ENCODE measurements at places on chromosomes 4 and X.

- no peak for DNase-seq
These were observed 136.3 kb downstream of the TSPAN5 start for GRCh38 chr4:98522062-98522461.

DNA sequence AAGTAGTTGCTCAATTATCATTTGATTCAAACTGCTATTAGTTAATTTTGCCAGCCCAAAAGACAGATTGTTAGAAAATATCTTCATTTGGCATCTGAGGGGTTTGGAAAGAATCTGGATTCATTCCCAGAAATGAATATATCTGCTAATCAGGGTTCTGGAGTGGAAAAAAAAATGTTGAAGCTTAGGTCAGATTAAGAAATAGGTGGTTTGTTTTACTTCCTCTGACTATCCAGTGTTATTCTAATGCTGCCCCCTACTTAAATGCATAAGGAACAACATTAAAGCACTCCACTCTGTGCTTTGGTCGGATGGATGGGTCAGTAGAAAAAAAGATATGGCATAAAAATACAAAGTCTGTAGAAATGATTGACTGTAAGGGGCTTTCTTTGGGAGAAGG is 89.0 kb downstream of the LUZP4 start:
- no peak for DNase-seq

DNA sequence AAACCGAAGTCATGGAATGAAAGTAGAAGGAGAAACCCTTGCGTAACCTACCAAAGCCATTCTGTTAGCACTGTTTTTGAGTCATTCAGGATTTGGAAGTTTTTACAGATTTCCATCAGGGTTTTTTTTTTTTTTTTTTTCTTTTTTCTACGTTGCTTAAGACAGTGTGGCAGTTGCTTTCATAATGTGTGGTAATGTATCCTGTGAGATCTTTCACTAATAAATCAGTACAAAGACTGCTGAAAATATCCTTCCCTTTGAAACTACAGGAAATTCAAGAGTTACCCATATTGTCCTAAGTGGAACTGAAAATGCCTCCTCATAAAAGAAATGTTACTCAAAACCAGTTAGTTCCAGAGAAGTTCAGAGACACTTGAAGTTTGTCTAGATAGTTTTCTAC is 137.8 kb downstream of the RAPGEF2 start:
- no peak for DNase-seq

GRCh38 chr4:146643812-146644401 is 5.2 kb downstream of the POU4F2 start:
- no peak for DNase-seq

DNA sequence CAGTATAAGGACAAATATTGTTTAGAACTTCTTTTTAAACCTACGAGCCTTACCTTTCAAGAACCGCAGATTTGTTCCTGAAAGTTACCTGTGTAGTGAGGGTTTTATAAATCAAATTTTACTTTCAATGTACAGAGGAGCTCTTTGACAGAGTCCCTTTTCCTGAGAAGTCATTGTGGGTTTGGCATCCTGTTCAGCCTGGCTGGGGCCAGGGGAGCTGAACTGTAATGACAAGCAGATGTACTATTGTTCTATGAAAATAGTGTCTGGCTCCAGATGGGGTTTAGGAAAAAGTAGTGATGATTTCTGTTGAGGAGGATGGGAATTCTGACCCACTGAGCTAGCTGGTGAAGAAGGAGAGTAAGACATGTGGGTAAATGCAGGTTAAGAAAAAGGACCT is 196.2 kb upstream of the PGRMC2 start:
- DNase-seq, result no peak

- no peak for DNase-seq
These were observed 46.5 kb downstream of the NEIL3 start for GRCh38 chr4:177356206-177356605.

DNA sequence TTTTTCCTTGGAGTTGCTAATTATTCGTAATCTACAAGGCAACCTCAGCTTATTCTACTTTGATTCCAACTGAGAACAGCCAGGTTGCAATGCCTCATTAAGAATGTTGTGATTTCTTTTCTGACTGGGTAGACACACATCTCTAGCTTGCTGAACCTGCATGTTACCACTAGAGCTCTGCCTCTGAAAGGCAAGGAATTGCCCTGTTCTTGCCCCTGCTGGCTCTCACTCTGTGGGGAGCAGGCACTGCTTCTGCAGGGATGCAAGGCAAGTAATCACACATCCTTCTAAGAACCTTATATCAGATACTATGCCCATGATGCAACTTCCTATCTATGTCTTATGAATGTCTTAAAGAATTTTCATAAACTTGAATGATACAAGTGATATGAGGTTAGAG is 503.2 kb downstream of the PACRGL start:
- no peak for DNase-seq

- no peak for DNase-seq
These were observed 51.2 kb downstream of the RPGR start for GRCh38 chrX:38276089-38276488.

DNA sequence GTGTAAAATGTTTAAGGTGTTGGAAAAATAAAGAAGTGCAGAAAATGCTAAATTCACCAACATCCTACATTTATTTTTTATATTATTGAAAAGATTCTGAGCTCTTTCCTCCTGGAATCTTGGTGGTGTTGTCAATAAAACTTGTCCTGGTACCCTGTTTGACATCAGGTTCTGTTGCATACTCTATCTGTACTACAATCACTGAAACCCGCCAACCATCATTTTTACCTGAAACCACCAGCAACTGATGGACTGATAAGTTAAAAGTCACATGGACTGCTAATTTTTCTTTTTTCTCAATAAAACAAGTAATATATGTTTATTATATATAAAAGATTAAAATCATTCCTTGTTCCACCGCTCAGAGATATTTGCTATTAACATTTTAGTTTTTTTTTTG is 23.4 kb downstream of the STAP1 start:
- no peak for DNase-seq

GRCh38 chr4:44421330-44422065 is 27.1 kb downstream of the KCTD8 start:
- no peak for DNase-seq

- no peak for DNase-seq
These were observed 68.8 kb downstream of the SLC2A9 start for GRCh38 chr4:9952415-9952950.

DNA sequence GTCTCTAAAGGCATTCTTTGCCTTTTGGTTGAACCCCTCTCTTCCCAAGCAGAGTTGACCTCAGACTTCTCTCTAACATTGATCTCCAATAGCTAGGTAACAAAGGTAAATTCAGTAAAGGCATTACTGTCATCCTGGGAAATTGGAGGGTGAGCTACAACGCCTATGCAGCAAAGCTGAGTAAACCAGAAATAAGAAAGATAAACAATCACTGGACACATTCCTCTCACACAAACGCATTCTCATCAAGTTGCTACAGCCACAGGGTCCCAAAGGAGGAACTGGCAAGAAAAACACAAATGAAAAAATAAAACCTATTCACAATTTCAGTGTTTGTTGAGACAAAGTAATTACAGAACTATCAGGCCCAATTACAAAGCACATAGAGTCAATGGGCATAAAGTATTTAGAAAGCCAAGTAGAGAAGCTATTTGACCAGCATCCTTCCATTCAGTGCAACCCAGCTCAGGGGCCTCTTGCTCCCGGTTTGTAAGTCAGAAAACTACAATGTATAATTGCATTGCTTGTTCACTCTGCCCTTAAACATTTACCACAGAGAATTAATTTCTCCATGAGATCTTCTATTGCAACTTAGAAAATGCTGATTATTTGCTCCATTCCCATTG is 967.7 kb downstream of the PCDH7 start:
- DNase-seq, result no peak

- no peak for DNase-seq
These were observed 5.7 kb downstream of the GPC3 start for GRCh38 chrX:133979641-133980230.

DNA sequence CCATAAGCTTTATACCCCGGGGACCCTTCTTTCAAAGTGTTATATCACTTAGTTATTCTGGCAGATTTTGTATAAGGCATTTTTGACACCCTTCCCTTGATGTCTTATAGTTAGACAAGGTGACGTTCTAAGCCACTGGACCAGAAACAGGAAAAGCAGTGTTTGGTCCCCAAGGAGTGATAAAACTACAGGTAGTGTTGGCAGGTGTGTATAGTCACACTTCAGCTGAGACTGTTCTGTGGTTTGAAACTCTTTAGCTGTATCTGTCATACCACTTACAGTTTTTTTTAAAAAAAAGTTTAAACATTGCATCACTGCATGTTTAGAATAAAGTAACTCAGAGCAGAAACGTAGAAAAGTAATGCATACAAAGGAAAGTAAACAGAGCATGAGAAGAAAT is 48.5 kb downstream of the TLL1 start:
- no peak for DNase-seq

GRCh38 chr4:4502694-4503311 is 39.0 kb downstream of the STX18 start:
- DNase-seq, result no peak

All from Ammon's horn (tissue), 1 donor.